Amniotic stem cell (primary cell): ENCODE measurements at places on chromosomes 12 and 14.
A peak's percentile ranks its signal among the peaks of the same experiment; 100 is the strongest.

DNA sequence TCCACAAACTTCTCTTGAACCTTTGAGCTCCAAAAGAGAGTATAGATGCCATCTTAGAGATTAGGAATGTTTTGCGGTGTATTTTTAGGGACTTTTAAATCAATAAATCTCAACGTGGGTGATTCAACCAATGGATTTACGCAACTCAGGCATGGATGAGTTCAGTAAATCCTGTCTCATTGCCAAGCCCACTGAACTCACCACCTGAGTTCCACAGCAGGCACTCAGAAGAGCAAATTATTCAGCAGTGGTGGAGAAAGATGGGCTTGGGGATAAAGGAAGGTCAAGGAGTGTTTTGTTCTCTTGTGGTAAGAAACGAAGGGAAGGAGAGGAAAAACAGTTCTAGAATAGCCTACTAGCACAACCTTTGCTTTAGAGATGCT lies 68.7 kb upstream of the HMGA2 start:
- no peak for DNase-seq

GRCh38 chr12:39123580-39124253 lies 218.3 kb upstream of the CPNE8 start:
- DNase-seq, result no peak

- no peak for DNase-seq
Measured at GRCh38 chr12:104190641-104191176, 24.9 kb upstream of the TXNRD1 start.

GRCh38 chr12:89493670-89494302 lies 30.8 kb downstream of the GALNT4 start:
- DNase-seq, result no peak

DNA sequence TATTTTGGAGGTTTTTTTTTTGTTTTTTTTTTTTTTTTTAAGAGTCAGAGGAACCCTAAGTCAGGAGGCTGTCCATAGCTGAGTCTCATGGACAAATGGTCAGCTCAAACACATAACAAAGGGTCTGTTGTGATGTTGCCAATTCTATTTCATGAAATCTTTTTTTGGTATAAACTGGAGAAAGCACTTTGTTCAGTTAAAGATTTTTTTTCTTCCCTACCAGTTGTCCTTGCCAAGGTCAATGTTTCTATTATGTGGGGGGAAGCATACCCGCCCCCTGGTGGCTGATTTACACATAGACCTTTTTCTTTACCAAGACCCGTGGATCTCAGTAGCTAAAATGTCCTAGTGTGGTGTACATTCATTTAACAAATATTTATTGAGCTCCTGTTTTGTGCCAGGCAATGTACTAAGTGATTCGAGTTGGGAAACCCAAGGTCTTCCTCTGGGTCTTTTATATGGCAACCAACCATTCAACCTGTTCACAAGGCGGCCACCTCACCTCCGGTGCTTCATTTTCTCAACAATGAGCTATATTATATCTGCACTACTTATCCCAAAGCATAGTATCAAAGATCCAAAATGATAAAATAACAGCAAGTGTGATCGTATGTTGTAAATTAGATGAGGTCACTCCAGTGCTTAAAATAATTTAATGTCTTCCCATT lies 214.5 kb downstream of the PAH start:
- no peak for DNase-seq

DNA sequence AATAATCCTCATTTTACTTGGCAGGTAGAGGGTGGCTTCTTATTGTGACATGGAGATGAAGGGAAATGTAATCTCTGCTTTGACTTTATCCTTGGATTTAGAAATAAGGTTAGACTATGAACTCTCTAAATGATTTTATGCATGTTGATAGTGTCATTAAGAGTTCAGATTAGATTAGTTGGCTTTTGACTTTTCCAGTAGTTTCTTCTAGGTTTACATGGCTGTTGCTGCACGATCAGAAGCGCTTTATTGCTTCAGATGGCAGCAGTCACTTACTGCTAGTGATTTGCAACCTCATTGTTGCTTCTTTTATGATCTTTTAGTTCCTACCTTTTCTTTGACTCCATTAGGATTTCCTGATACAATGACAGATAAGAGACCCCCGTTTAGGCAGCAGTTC lies 32.3 kb downstream of the SLC15A5 start:
- DNase-seq, result no peak

DNA sequence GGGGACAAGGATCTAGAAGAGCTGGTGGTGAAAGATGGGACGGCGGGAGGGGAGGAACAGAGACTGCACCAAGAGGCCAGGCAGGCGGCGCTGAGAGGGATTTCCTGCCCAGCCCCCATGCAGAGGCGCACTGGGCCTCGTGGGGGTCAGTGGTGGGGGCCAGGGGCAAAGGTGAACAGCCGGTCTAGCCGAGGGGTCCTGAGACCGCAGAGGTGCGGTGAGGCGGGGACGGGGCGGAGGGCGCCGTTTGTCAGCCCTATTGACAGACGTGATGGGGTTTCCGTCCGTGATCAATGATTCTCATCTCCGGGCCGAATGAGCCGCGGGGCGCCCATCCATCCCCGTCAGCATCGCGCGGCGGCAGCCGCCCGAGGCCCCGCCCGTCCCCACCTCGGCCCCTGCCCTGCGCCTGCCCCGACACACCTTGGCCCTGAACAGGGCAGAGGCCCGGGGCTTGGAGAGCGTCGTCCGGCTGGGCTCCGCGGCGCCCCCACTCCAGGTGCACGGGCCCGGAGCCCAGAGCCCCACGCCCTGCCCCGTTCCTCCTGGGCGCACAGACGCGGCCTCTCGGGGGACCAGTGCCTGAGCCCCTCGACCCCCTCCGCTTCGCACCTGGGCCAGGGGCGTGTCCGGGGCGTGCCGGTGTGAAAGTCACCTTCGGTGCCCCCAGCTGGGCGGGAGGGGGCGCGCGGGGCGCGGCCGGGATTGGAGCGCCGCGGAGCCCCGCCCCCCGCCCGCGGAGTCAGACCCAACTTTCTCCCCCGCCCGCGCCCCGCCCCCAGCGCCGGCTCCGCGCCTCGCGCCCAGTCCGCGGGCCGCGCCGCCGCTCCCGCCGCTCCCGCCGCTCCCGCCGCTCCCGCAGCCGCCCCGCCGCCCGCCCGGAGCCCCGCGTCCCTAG lies at the start of gene NXPH4:
TSS of gene NXPH4 (plus strand) at position 781 of the 898 bp plus-strand sequence. CDS start 176 bp downstream, outside the sequence.
- DNase-seq, result no peak

- DNase-seq, result no peak
Measured at GRCh38 chr14:43665570-43666267, 841.4 kb downstream of the FSCB start.

GRCh38 chr14:70907176-70907995 lies at the start of gene PCNX1:
Gene PCNX1, plus strand, starts transcription at chr14:70907459. Its CDS starts 392 bp downstream, at chr14:70907851.
- peak; percentile 79 for DNase-seq

DNA sequence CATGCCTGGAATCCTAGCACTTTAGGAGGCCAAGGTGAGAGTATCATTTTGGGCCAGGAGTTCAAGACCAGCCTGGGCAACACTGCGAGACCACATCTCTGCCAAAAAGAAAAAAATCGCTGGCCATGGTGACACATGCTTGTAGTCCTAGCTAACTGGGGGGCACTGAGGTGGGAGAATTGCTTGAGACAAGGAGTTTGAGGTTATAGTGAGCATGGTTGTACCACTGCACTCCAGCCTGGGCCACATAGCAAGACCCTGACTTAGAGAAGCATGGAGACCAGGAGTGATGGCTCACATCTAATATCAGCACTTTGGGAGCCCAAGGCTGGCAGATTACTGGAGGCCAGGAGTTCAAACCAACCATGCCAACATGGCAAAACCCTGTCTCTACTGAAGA lies 9.2 kb downstream of the PTGES3 start:
- DNase-seq, result no peak

DNA sequence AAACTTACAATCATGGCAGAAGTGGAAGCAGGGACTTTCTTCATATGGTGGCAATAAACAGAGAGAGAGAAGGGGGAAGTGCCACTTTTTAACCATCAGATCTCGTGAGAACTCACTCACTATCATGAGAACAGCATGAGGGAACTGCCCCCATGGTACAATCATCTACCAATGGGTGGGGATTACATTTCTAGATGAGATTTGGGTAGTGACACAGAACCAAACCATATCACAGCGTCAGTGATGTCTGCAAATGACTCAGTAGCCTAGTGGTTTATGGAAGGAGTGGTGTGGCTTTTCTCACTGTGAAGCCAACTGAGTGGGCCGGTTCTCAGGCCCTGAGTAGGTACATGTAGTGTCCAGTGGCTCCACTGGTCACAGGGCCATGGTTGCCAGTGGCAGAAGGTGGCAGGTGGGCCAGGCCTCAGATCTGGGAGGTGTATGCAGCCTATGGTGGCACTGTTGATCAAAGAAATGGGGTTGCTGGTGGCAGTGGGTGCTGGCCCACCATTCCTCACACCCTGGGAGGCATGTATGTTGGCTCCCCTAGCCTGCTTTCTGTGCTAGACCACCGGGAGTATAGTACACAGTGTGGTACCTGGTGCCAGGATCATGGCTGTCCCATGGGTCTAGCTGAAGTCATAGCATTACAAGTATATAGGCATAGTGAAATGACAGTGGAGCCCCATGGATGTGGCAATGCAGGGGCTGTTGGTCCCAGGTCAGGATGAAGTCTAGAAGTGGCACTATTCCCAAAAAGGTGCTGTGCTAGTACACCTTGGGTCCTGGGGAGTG lies 191.9 kb downstream of the NUBPL start:
- no peak for DNase-seq

- no peak for DNase-seq
Measured at GRCh38 chr12:124279315-124279714, 15.6 kb upstream of the RFLNA start.

DNA sequence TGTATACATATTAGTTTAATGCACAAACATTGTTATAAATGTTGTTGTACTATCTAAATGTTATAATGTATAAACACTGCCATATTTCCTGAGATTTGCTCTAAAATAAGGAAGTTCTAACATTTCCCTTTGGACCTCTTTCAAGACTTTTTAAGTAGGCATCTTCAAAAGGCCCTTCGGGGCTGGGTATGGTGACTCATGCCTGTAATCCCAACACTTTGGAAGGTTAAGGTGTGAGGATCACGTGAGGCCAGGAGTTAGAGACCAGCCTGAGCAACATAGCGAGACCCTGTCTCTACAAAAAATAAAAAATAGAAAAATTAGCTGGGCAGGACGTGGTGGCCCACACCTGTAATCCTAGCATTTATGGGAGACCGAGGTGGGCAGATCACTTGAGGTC lies 35.5 kb downstream of the FBLN5 start:
- DNase-seq, result no peak

GRCh38 chr14:79279645-79280597 lies 931.4 kb downstream of the DIO2 start:
- no peak for DNase-seq

- DNase-seq, result no peak
Measured at GRCh38 chr14:88476214-88476774, 78.5 kb downstream of the PTPN21 start.

GRCh38 chr14:22836301-22837113 lies at the start of gene MMP14:
Gene MMP14, plus strand, starts transcription at chr14:22836585. Its CDS starts 233 bp downstream, at chr14:22836818.
- DNase-seq, result peak; percentile 82

- DNase-seq, result peak; percentile 7
Measured at GRCh38 chr12:88633312-88633711, 53.0 kb upstream of the KITLG start.

DNA sequence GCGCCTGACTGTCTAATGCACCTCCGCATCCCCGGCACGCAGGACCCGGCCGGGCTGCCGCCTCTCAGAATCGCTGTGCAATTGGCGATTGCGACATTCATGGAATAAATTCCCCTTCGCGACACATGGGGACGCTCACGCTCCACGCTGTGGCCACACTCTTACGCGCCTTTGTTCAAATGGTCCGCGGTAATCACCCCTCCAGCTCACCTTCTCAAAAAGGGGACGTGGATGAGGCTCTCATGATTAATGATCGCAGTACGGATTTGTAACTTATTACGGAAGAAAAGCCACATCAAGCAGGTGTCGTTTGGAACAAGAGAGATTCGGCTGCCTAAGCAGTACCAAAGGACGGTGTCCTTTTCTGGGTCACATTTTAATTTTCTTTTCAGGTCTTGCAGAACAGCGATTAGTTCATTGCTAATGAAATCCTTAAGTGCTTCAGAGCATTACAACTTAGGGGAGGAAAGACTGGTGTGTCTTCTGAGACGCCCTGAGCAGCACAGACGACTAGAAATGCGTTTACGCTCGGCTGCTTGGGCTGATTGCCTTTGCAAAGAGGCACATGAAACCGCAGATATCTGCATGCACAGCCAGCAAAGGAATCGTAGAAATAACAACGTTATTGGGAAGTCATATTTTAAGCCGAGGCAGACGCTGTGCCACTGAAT lies 37.3 kb upstream of the ADGRD1 start:
- DNase-seq, result no peak

DNA sequence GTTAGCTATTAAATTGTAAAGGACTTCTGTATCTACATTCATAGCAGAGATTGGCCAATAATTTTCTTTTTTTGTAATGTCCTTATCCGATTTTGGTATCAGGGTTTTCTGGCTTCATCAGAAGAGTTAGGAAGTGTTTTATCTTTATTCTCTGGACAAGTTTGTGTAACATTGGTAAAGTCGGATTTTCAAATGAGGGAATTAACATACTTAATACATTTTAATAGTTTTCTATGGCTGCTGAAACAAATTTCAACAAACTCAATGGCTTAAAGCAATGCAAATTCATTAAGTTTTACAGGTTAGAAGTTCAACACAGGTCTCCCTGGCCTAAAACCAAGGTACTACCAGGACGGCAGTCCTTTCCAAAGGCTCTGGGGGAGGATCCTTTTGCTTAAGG lies 13.2 kb upstream of the SLC8A3 start:
- DNase-seq, result no peak

DNA sequence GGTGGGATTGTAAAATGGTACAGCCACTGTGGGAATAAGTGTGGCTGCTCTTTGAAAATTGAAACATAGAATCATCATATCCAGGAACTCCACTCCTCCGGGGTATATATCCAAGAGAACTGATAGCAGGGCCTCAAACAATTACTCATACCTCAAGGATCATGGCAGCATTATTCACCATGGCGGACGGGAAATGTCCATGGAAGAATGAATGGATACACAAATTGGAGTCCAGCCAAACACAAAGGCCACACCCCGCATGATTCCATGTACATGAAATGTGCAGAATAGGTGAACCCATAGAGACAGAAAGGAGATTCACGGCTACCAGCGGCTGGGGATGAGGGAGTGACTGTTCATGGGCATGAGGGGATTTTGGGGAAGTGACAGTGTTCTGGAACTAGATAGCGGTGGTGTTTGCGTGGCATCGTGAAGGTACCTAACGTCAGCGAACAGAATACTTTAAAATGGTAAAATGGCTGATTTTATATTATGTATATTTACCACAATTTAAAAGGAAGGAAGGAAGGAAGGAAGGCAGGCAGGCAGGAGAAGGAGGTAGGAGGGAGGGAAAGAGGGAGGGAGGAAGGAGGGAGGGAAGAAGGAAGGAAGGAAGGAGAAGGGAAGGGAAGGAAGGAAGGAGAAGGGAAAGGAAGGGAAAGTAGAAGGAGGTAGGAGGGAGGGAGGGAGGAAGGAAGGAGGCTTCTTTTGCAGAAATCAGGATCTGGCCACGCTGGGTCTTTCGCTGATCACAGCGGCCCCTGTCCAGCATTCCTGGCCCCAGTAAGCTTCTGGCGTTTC lies 14.1 kb upstream of the NCOR2 start:
- no peak for DNase-seq
